Vagina (tissue), 2 donors: ENCODE measurements at places on chromosomes 4 and X.

DNA sequence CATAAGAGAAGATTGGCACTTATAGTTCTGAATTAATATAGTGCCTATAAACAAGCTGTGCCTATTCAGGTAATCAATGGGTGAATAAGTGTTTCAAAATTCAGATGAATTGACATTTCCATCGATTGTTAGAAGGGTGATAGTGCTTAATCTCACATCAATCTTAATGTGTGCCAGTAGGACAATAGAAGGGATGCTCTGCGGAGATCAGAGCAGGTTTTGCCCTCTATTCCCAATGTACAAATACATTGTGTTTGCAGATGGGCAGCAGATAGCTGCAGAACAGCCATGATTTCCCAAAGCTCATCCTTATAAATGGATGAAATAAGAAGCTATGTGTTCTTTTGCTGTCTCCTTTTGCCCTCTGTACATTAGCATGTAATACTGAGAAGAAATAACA, 7.2 kb downstream of the MAB21L2 start:
- no peak for DNase-seq

GRCh38 chrX:106802388-106803275, at the start of gene TBC1D8B:
TSS of gene TBC1D8B (plus strand) at chrX:106802673. CDS start at chrX:106802854, 181 bp downstream.
- DNase-seq = peak; percentile 91

DNA sequence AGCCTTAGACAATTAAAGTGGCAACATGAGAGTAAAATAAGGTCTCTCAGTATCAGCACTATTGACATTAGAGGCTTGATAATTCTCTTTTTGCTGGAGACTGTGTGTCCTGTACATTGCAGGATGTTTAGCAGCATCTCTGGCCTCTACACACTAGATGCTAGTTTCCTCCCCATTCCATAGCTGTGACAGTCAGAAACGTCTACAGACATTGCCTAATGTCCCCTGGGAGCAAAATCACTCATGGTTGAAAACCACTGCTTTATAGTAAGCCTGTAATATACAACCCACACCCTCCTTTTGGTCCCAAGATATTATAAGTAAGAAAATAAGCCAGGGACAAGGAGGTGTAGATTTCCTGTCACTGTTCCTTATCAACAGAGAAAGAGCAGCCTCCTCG, 166.0 kb downstream of the FRMPD4 start:
- no peak for DNase-seq

GRCh38 chr4:142447009-142447408, 399.1 kb downstream of the INPP4B start:
- no peak for DNase-seq

DNA sequence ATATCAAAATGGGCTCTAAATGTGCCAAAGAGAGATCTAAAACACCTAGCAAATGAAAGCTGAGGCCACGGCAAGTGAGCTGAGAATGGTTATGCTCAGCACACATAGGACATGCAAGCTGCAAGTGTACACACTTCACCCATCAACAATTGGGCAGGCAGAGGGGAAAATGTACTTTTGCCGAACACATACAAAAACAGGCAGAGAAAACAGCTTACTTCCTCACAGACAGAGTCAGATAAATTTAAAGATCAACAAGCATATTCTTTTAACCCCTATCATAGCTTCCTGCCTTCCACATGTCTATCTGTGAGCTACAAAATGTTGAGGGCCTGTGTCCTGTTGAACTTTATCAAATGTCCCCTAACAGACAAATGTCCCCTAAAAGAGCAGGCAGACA, 60.3 kb downstream of the SH3KBP1 start:
- DNase-seq = no peak

DNA sequence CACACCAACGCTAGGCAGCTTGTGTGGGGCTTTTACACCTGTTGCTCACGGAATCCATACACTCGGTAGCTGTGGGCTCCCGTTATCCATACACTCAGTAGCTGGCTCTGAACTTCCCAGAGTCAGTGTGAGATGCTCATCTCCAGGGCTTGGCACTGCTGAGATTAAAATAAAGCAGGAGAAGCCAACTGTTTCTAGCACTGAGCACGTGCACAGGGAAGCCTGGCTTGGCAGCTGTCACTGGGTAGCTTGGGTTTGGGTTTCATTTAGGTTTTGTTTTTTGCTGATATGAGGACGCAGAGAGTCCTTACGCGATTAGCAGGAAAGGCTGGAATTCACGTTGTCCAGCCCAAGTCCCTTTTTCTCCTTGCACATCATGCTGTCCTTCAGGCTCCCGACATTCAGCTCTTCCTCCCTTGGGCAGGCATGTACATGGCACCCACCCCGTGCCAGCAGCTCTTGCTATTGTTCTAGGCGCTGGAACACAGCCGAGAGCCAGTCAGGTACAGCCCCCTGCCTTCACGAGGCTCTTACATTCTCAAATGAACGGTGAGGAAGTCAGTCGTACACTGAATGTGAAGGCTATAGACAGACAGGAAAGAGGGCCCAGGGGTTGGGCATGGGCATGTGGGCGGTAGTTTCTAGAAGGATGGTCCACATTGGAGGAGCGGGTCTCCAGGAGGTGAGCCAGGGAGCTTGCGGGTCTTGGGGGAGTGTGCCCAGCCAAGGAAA, 25.9 kb downstream of the NSG1 start:
- no peak for DNase-seq

DNA sequence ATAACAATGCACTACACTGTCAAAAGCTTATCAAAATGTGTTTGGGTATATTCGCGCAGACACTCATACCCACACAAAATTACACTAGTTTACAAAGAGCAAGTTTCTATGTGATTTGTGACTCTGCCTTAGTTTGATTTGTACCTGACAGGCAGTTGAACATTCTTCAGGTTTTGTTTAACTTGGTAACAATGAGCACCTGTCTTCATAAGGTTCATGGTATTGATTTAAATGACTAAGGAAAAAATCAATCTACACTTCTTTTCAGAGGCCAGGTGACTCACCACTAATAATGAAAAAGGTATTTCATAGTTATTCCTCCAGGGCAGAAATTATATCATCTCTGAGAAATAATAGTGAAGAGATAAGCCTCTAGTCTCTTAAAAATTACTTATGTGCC, 1114.6 kb upstream of the AGA start:
- no peak for DNase-seq

GRCh38 chr4:122107680-122108079, 44.5 kb upstream of the BLTP1 start:
- DNase-seq = no peak

DNA sequence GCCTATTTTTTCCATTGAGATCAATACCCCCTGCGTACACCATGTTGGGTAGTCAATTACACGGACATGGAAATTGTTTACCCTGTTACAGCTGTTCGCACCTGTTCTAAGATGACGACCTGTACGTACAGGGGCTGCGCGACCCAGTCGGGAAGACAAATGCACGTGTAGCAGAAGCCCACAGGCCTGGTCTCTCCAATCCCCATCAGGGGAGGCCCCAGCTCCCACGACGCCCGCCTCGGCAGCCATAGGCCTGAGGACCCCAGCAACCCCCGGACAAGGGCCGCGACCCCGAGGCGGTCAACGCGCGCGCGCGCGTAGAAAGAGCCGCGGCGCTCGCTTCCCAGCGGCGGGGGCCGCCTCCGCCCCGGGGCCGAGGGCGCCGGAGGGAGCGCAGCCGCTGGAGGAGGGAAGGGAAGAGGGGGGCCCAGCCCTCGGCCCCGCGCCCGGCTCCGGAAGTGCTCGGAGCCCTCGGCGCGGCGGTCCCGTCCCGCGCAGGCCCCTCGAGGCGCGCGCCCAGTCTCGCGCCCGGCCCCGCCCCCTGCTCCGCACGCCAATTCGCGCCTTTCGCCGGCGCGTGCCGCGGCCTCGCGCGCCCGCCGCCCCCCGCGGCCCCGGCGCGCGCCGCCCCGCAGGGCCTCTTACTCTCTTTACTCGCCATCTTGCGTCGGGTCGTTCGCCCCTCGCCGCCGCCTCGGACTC, 618 bp downstream of the RBBP7 start:
- DNase-seq = no peak

DNA sequence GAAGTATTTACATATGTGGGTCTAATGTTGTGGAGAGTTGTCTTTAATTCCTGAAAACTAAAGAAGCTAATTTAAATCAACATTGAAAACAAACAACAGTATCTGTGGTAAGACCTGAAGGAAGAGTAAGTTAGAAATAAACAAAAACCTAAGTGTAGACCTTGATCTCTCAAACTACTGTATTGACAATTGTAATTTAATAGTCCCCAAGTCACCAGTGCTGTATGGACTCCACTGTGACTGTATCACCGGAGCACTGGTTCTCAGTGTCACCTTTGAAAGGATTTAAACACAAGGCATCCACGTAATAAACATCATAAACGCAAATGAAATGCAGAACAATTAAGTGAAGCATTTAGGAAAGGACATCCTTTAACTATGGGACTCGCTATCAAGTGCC, 46.4 kb downstream of the OCRL start:
- DNase-seq = no peak

GRCh38 chr4:95165926-95166524, 382.7 kb downstream of the UNC5C start:
- no peak for DNase-seq

DNA sequence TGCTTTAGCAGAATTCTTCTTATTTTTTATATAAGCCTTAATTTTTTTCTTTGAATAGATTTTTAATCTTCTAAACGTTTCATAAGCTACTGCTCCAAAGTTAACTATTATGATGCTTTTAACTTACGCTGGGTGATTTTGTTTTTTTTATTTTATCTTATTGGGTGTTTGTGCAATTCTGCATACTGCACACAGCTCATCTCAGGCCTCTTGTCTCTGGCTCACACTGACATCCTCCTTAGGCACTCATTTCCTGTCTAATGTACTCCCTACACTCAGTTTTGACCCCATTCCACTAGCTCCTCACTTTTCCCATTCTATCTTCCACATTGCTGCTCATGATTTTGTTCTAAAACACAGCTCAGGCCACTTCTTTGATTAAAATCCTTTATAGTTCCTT, 111.9 kb upstream of the MAP9 start:
- no peak for DNase-seq

GRCh38 chrX:96576368-96576767, 108.3 kb upstream of the DIAPH2 start:
- no peak for DNase-seq

- DNase-seq = no peak
These were observed 1238.9 kb downstream of the ADGRL3 start for GRCh38 chr4:62439051-62439450.

DNA sequence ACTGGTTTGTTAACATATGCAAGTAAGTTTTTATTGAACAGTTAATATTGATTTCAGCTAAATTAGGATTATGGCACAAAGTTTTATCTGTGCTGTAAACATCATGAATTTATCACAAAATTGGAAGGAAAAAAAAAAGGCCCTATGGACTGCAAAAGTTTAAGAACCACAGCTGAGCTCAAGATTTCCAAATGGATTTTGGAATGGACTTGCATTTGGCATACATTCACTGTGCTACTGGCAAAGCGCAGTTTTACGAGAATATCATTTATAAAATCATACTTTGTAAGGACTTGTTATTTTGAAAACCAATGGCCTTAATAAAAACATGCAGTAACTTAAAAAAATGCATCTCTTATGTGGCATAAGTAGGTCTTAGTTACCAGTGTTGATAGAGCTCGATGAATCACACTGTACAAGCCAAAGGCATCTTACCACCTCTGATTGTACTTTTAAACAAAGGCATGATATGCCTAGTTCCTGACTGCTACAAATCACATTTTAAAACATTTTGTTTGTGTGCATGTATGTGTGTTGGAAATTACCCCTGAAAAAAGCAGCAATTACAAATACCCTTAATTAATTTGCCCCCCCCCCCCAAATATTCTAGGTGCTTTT, 58.6 kb downstream of the TAB3 start:
- no peak for DNase-seq

DNA sequence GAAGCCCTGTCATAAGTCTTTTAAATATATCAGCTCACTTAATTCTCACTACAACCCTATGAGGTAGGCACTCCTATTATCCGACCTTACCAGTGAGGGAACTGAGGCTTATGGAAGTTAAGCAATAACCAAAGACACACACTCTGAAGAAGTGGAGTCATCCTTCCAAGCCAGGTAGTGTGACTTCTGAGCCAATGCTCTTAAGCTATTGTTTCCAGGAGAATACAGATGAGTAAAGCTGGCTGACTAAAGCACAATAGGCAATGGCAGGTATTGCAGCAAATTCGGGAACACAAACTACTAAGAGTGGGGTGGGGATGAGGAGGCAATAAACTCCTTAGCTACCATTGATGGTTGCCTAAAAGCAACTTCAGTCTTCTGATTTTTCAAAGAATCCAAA, 81.8 kb upstream of the KIT start:
- no peak for DNase-seq

DNA sequence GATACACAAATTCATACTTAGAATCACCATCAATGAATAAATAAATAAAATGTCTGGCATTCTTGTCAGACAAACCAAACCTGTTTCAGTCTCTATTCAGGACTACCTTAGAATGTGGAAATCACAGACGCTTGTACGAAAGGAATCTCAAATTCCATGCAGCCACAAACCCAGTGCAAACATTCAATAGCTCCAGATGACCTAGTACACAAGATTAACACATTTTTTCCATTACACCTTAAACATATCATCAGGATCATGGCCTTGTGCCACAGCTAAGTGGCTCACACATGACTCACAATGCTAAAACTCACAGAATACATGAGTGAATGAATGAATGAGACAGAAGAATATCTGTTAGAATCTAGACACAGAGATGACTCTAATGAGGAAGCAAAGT, 134.2 kb downstream of the PWWP3B start:
- DNase-seq = no peak

DNA sequence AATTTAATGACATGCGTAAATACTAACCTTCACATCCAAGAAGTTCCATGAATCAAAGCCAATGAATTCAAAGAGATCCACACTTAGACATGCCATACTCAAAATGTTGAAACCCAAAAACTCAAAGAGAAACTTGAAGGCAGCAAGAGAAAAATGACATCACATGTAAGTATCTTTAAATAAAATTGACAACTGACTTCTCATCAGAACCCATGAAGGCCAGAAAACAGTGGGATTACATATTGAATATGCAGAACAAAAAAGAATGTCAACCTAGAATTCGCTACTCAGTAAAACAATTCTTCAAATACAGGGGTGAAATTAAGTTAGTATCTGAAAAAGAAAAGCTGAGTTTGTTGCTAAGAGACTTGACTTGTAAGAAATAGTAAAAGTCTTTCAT, 953.9 kb upstream of the HS3ST1 start:
- DNase-seq = no peak

- DNase-seq = no peak
These were observed 12.5 kb downstream of the F8 start for GRCh38 chrX:155009994-155010472.

- no peak for DNase-seq
These were observed 9.0 kb downstream of the CPZ start for GRCh38 chr4:8601556-8601955.

DNA sequence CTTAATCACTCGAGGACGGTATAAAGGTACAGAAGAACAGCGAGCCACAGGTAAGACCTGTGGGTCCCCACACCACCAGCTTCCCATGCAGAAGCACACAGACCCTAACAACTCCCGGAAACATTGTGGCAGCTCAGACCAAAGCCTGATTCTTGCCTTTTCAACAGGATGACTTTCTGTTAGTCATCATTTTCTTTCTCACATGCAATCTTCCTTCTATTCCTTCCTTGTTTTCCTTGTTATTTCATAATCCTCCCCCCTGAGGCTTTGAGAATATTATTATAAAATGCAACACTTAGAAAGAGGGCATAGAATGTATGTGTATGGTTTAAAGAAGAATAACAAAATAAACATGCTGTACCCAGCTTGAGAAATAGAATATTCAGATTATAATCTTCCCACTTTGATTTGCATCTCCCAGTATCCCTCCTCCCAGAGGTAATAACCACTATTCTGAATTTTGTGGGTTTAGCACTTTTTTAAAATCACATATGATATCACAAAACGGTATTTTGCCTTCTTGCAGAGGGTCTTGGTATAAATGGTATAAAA, 100.9 kb downstream of the FHDC1 start:
- DNase-seq = no peak
